Bladder microvascular endothelial cell (primary cell): ENCODE measurements at places on chromosomes 12 and 14. TPM values are rescaled to one million over a fixed set of nuclear protein-coding genes. Genes with fewer than 3 reads are reported as not detected.

Gene KLRG1
- 0.25 and 0.65 TPM in 2 replicates for total RNA-seq

Gene PKP2
- 0.32 and 40.6 TPM in 2 replicates for total RNA-seq

Gene DLGAP5
- 19.0 and 39.0 TPM in 2 replicates for total RNA-seq

Gene POLR3B
- total RNA-seq = 5.5 and 10.3 TPM in 2 replicates

Gene LHX5
- not detected in 2 replicates for total RNA-seq

Gene MMP19
- total RNA-seq = 0.49 and 1.4 TPM in 2 replicates

Gene ENDOU
- total RNA-seq = under 0.01 and 0.13 TPM in 2 replicates

Gene LRCOL1
- total RNA-seq = 2.5 TPM in 1 of 2 replicates, not detected in the other

Gene PTPN6
- total RNA-seq = 0.97 and 3.2 TPM in 2 replicates

Gene TMEM229B
- total RNA-seq = 0.94 and 0.97 TPM in 2 replicates

Gene LRP1-AS
- total RNA-seq = not detected in 2 replicates

Gene SMOC1
- total RNA-seq = 1.7 TPM in 1 of 2 replicates, not detected in the other

Gene RAD9B
- 0.16 and 0.25 TPM in 2 replicates for total RNA-seq

Gene ADAMTS20
- not detected in 2 replicates for total RNA-seq

Gene CAPZA3
- not detected in 2 replicates for total RNA-seq

Gene RNASE9
- total RNA-seq = not detected in 2 replicates

Gene DEPDC4
- 0.32 and 0.82 TPM in 2 replicates for total RNA-seq

Gene TMEM179
- 0.19 TPM in 1 of 2 replicates, not detected in the other for total RNA-seq

Gene CELA1
- total RNA-seq = not detected in 2 replicates
